ENCODE measurements at places on chromosomes 5 and 9.

- peak; percentile 39 for DNase-seq
Observed at GRCh38 chr5:88502179-88503040, 233.8 kb upstream of the TMEM161B start.

GRCh38 chr5:40258222-40258621 is 421.5 kb upstream of the PTGER4 start:
- DNase-seq: no peak

DNA sequence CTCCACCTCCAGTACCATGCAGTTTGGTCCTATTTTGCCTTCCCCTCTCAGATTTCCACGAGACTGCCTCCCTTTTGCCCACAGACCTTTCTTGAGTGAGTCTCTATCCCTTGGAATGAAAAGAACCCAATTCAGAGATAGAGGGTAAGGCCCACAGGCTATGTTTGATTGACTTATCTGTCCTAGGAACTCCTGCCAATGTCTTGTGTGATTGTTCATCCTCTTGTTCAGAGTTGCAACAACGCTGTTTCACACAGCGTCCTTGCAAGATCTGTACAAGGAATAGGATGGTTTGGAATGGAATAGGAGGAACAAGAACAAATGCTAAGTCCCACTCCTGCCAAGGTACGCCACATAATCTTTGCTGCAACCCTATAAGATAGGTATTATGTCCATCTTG is 142.2 kb upstream of the ABCA1 start:
- DNase-seq: no peak

- DNase-seq: no peak
Observed at GRCh38 chr9:116791326-116791725, 104.2 kb downstream of the TRIM32 start.

GRCh38 chr5:79399046-79399445 is 114.9 kb downstream of the HOMER1 start:
- no peak for DNase-seq

GRCh38 chr5:40465416-40465815 is 214.3 kb upstream of the PTGER4 start:
- DNase-seq: no peak

DNA sequence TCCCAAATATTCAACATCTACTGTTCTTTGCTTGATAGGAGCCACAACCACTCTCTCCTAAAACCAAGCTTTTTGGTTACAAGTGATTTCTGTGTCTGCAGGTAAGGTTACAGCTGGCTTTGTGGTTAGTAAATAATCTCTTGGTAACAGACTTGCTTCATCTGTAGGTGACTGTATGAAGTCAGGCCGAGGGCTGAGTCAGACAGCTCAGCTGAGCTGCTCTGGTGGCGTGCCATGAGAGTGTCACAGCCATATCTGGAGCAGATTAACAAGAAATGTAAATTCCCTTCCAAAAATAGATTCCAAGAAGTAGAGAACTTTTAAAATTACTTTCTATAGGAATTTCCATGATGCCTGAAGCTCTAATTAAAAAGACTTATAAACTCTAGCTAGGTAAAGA is 23.7 kb upstream of the TAS2R1 start:
- no peak for DNase-seq

- DNase-seq: no peak
Observed at GRCh38 chr5:172506251-172506650, 51.9 kb upstream of the SH3PXD2B start.

DNA sequence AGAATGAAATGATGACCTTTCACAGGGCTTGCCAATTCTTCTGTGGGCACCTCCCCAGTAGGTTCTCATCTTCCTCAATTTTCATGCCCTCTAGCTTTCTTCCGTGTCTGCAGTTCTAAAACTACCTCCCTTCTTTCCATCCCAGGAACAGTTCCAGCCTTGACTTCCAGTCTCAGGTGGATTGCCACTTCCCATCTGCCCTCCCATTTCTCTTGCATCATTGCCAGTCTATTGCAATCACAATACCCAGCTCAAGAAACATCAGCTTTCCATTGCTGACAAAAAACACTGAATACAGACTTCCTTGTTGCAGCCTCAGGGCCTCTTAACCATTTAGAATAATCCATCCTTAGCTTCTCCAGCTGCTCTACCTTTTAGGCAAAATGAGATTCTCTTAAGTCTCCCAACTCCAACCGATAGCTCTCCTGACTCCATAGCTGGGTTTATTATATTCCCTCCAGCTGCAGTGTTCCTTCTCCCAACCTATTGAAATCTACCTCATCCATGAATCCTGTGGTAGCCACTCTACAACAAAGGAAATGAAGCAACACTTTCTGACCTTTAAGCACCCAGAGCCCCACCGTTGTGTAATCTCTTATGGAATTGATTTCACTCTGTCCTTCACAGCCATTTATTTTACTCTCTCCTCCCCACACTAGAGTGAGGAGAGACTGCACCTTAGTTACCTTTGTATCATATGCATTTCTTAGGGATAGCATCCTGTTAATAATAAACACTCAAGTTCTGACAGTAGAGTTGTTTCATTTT is 75.6 kb upstream of the PCA3 start:
- no peak for DNase-seq

GRCh38 chr9:135087899-135088347 is 455 bp downstream of the OLFM1 start:
- no peak for DNase-seq
